ENCODE measurements at places on chromosomes 7 and 10. TPM values are rescaled to one million over a fixed set of nuclear protein-coding genes. Genes with fewer than 3 reads are reported as not detected.
A peak's percentile ranks its signal among the peaks of the same experiment; 100 is the strongest.

The SLC18A3 gene
- polyA plus RNA-seq: not detected

DNA sequence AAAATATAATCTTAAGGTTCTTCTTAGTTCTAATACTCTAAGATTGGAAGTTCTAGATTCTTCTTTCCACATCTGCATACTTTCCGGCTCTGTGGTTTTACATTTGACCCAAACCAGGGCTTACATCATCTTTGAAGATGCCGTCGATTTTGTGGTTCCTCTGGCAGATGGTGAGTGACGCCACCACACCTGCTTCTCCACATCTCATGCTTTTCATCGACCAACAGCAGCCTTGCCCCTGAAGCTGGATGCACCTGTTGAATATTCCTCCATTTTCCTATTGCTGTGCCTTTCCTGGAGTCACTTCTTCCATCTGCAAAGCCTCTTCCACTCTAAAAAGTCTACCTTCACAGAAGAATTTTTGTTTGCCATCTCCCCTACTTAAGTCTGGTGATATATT is 121.3 kb downstream of the PRKCQ start:
- H3K4me3 ChIP-seq: no peak overlapping the region
- DNase-seq: no peak
- H3K27ac ChIP-seq: no peak overlapping the region

GRCh38 chr7:144853542-144853941 is 17.7 kb upstream of the TPK1 start:
- no peak for DNase-seq
- no peak overlapping the region for H3K4me3 ChIP-seq
- no peaks in the 10 kb centered on the region for H3K4me1 ChIP-seq
- no peaks in the 10 kb centered on the region for H3K36me3 ChIP-seq
- H3K27ac ChIP-seq: no peak overlapping the region
- no peaks in the 10 kb centered on the region for H3K27me3 ChIP-seq

GRCh38 chr7:111697771-111698170 is 135.5 kb upstream of the IMMP2L start:
- DNase-seq: no peak
- H3K4me3 ChIP-seq: no peak overlapping the region
- H3K36me3 ChIP-seq: no peaks in the 10 kb centered on the region
- H3K27me3 ChIP-seq: no peaks in the 10 kb centered on the region
- no peak overlapping the region for H3K27ac ChIP-seq

DNA sequence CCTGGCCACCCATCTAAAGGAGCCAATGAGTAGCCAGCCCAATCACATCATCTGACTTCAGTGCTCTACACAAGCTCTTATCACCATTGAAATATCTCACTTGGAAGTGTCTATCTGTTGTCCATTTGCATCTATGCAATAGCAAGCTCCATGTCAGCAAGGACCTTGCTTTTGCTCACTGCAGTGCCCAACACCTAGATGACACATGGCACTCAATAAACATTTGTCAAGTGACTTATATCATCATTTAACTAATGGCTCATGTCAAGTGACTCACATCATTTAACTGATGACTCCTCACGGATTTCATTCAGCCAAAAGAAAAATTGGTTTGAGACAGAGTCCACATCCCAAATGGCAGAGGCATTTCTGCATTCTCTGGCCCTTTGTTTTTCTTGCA is 92.9 kb upstream of the ADAM12 start:
- DNase-seq: no peak
- no peaks in the 10 kb centered on the region for H3K27me3 ChIP-seq
- no peaks in the 10 kb centered on the region for H3K4me1 ChIP-seq
- no peak overlapping the region for H3K4me3 ChIP-seq
- no peak overlapping the region for H3K27ac ChIP-seq

DNA sequence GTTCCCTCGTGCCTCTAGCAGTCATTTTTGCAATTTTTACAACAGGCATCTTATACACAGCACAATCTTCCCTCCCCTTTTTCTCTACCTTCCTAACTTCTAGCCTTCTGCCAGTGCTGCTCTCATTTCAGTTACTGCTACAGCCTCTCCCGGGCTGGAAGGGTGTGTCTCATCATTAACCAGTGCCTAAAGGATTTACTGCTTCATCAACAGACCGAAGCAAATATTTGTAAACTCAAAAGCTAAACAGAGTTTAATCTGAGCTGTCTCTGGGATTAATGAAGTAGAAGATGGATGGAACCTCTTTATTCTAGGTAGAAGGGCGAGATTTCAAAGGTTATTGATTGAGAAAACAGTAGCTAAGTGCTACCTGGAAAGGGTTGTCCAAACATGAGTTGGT is 94.3 kb downstream of the PRPF18 start:
- no peak overlapping the region for H3K4me3 ChIP-seq
- peaks cover 4% of the 10 kb centered on the region for H3K36me3 ChIP-seq
- H3K27me3 ChIP-seq: no peaks in the 10 kb centered on the region
- DNase-seq: no peak
- H3K4me1 ChIP-seq: peaks cover 30% of the 10 kb centered on the region

- no peak overlapping the region for H3K4me3 ChIP-seq
- H3K36me3 ChIP-seq: no peaks in the 10 kb centered on the region
- no peaks in the 10 kb centered on the region for H3K27me3 ChIP-seq
- H3K27ac ChIP-seq: no peak overlapping the region
- no peaks in the 10 kb centered on the region for H3K4me1 ChIP-seq
These were observed 11.4 kb upstream of the INPP5F start for GRCh38 chr10:119714484-119714816.

The CD36 gene
- 5.5 TPM for polyA plus RNA-seq

GRCh38 chr10:91185239-91185875 is 35.1 kb upstream of the PCGF5 start:
- DNase-seq: no peak
- no peaks in the 10 kb centered on the region for H3K27me3 ChIP-seq
- H3K27ac ChIP-seq: no peak overlapping the region
- peaks cover 29% of the 10 kb centered on the region for H3K4me1 ChIP-seq

GRCh38 chr10:44056206-44056605 is 328.7 kb downstream of the CXCL12 start:
- no peaks in the 10 kb centered on the region for H3K36me3 ChIP-seq
- DNase-seq: no peak
- no peaks in the 10 kb centered on the region for H3K4me1 ChIP-seq
- H3K27me3 ChIP-seq: no peaks in the 10 kb centered on the region
- no peak overlapping the region for H3K27ac ChIP-seq

The FAM25A gene
- polyA plus RNA-seq: not detected

DNA sequence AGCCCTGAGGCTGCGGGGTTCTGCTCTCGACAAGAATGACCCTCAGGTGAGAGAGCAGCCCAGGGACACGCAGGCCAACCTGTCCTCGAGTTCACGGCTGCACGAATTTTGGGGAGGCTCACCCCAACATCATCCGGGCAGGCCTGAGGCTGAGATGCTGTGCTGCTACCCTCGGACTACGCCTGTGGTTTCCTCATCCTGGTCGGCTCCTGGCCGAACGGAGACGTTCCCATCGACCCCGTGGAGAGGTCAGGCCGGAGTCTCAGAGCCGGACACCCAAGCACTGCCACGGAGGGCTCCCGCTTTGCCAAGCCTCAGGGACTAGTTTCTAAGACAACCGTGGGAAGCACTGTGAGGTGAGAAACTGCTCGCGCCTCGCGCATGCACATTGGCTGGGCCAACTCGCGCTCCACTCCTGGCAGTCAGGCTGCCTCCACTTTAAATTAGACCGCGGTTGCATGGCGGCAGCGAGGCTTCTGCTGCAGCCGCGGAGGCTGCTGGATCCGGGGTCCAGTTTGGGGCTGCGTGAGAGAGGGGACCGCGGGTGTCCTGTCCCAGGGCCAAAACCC is 203.4 kb downstream of the ZNF716 start:
- DNase-seq: no peak
- no peaks in the 10 kb centered on the region for H3K27me3 ChIP-seq
- no peaks in the 10 kb centered on the region for H3K36me3 ChIP-seq
- no peaks in the 10 kb centered on the region for H3K4me1 ChIP-seq
- H3K27ac ChIP-seq: no peak overlapping the region

The SPDYE6 gene
- polyA plus RNA-seq: not detected

GRCh38 chr10:30784524-30784896 is 155.0 kb upstream of the LYZL2 start:
- H3K4me3 ChIP-seq: peak overlapping the region; percentile 65
- no peaks in the 10 kb centered on the region for H3K36me3 ChIP-seq
- peak overlapping the region; percentile 99 for H3K27ac ChIP-seq
- peaks cover 40% of the 10 kb centered on the region for H3K4me1 ChIP-seq

The LEP gene
- polyA plus RNA-seq: 0.05 TPM

DNA sequence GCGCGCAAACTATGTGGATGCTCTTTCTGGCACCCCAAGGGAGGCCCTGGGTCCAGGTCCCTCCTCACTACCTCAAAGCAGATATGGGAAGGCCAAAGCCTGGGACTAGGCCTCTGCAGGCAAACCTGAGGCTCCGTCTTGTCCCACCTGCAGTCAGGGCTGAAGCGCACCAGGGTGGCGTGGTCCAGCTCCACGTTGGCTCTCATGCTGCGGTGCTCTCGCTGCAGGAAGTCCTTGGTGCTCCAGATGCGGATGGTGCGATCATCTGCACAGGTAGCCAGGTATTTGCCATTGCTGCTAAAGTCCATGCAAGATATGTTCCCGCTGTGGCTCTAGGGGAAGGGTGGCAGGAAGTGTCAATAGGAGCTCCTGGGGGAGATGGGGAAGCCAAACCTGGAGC is 4.6 kb downstream of the TBL2 start:
- H3K4me1 ChIP-seq: peaks cover 42% of the 10 kb centered on the region
- no peak for DNase-seq
- no peaks in the 10 kb centered on the region for H3K27me3 ChIP-seq

DNA sequence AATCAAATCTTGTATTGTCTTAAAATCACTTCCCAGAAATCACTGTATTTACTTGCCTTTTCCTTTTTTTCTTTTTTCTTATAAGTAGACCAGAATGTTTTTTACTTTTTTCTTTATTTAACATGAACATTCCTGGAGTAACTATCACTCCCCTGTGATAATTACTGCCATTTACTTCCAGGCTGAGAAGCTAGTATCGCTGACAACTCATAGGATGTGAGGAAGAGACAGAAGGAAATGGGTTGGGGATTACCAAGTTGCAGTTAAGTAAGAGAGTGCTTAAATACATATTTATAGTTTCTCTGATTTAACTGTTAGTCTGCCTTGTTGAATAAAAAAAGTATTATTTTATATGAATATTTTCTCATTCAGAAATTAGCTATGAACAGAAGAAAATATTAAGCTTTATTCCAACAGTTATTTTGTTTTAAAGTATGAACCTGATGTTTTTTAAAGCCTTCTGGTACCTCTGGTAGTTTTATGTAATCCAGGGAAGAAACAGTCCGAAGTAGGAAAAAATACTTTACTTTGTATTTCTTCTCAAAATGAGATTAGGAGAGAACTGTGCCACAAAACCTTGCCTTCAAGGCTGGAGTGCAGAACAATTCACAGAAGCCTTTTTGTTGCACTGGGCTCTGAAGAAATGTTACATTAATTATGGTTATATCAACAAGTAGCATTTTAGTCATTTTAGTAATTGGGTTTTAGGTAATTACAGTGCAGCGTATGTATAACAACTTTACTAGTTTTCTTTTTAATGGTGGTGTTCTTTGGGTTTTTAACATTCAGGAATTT is 72.8 kb downstream of the SHOC2 start:
- H3K36me3 ChIP-seq: no peaks in the 10 kb centered on the region
- H3K27me3 ChIP-seq: no peaks in the 10 kb centered on the region
- DNase-seq: no peak
- no peak overlapping the region for H3K27ac ChIP-seq
- no peak overlapping the region for H3K4me3 ChIP-seq

DNA sequence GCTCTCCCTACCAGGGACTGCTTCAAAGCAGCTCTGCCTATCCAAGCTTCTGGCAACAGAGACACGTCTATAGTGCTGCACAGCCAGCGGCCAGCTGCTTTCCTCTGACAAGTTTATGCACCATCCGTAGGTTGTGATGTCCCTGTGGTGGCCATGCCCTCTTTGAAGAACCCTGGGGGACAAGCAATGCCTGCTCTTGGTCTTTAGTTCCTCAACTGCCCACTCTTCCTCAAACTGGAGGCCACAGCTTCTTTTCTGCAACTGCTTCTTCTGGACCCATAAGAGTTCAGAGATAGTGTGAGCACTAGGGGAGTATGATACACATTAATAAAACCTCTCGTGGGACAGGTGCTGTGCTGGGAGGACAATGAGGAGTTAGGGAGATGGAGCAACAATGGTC is 164.9 kb downstream of the ELMO1 start:
- no peaks in the 10 kb centered on the region for H3K36me3 ChIP-seq
- peaks cover 11% of the 10 kb centered on the region for H3K4me1 ChIP-seq
- H3K4me3 ChIP-seq: no peak overlapping the region

GRCh38 chr7:105805447-105806019 is 70.9 kb downstream of the ATXN7L1 start:
- H3K36me3 ChIP-seq: no peaks in the 10 kb centered on the region
- DNase-seq: no peak
- no peaks in the 10 kb centered on the region for H3K27me3 ChIP-seq

GRCh38 chr7:150755473-150756099 is 18.4 kb downstream of the GIMAP5 start:
- no peak overlapping the region for H3K4me3 ChIP-seq
- H3K36me3 ChIP-seq: no peaks in the 10 kb centered on the region
- peaks cover 22% of the 10 kb centered on the region for H3K4me1 ChIP-seq

The PON3 gene
- polyA plus RNA-seq: 2.1 TPM

- DNase-seq: peak; percentile 74
- H3K4me3 ChIP-seq: peak overlapping the region; percentile 77
- no peaks in the 10 kb centered on the region for H3K27me3 ChIP-seq
- H3K4me1 ChIP-seq: peaks cover 33% of the 10 kb centered on the region
- peak overlapping the region; percentile 96 for H3K27ac ChIP-seq
- no peaks in the 10 kb centered on the region for H3K36me3 ChIP-seq
These were observed 724 bp downstream of the CAPZA2 start for GRCh38 chr7:116862951-116863670.

The PKD2L1 gene
- polyA plus RNA-seq: not detected

DNA sequence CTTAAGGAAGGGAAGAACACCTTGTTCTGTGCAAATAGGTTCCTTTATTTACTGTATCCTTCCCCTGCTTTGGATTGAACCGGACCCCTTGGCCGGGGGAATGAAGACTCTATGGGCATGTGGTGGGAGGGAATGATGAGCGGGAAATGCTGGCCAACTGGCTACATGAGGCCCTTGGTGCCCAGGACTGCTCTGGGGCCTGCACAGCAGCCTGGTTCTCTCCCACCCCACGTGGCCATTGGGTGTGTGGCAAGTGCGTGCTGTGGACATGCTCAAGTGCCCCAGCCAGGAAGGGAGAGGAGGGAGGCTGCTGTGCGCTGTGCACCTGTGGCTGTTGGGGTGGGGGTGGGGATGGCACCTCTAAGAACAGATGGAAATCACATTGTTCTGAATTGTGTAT is 917.0 kb upstream of the GHITM start:
- H3K27me3 ChIP-seq: no peaks in the 10 kb centered on the region
- no peaks in the 10 kb centered on the region for H3K4me1 ChIP-seq
- DNase-seq: no peak
- no peaks in the 10 kb centered on the region for H3K36me3 ChIP-seq

Data from stomach (tissue), 19 donors.